Thymus (tissue), 14 donors: ENCODE measurements at places on chromosomes 4 and X.

- no peak for DNase-seq
These were observed 111.9 kb upstream of the PPARGC1A start for GRCh38 chr4:24001486-24002329.

- no peak for DNase-seq
These were observed 1.4 kb downstream of the PLXNB3 start for GRCh38 chrX:153765138-153766079.

GRCh38 chr4:94359838-94360237, 17.2 kb upstream of the HPGDS start:
- no peak for DNase-seq

DNA sequence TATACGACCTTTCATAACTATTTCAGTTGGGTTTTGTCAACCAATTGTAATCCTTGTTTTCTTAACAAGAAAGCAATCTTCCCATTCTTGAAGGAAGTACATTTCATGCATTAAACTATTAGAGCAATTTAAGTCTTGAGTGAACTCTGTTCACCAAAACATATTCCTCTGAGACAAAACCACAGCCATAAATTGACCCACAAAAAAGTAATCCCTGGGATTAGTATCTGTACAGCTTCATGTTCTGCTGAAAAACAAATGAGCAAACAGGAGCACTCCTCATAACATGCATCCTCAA, 207.0 kb upstream of the PDE5A start:
- DNase-seq: no peak

DNA sequence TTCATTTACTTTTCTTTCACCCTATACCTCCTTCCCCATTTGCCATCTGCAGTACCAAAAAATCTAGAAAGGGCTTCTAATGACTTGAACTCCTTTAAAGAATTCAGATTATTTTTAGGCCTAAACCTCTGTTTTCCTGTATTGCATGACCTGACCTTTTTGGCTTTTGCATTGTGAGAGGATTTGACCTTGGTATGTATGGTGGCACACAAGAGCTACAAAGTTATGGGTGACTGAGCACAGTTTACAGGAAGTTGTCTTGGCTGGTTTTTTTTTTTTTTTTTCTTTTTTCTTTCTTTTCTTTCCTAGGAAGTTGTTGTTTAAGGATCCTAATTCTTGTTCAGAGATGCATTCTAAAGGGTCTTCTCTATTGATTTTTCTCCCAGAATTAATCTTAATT, 32.0 kb upstream of the MTMR8 start:
- DNase-seq: no peak

GRCh38 chr4:94877973-94878372, 120.2 kb downstream of the BMPR1B start:
- no peak for DNase-seq

- no peak for DNase-seq
These were observed 36.2 kb downstream of the ARHGAP10 start for GRCh38 chr4:147768113-147768512.

DNA sequence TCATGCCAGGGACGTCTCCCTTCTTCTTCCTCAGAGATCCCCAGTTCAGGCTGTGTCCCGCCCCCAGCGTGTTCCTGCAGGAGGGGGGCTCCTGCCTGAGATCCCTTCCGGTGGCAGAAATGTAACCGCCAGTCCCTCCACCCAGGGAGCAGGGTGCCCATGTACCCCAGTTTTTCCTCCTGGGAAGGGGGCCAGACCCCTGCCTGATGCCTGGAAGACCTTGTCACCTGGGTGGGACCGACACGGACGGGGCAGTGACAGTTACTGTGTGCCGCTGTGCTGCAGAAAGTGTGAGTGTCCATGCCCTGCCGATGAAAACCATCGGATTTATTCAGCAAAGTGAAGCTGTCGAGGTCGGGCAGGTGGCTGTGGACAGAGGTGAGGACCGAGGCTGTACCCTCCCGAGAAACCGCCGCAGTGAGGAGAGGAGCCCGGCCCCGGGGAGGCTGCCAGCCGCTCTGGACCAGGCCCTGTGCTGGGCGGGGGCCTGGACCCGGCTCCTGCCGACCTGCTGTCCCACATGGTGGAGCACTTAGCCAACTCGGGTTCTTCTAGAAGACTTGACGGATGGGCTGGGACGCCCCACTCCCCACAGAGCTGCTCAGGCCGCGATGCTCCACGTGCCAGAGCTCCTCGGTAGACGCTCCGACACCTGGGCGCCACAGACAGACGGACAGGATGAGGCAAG, 36.7 kb upstream of the HMX1 start:
- no peak for DNase-seq

- DNase-seq: no peak
These were observed 476.8 kb downstream of the GABRG1 start for GRCh38 chr4:45646885-45647590.

DNA sequence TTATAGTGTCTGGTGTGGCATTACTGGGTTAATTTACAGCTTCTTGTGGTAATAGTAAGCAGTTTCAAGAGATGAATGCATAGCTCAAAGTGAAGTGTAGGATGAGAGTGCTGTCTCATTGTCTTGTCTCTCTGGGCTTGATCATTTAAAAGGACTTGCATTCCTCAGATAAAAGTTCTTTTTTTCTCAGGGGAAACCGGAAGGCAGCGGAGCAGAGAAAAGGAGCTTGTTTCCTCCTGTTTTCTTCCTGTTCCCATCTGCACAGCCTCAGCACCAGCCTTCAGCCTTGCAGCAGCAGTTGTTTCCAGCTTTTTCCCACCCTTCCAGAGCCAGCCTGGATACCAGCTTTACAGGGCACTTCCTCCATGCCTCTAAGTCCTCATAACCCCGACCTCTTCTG, 61.4 kb upstream of the LGI2 start:
- DNase-seq: no peak

- DNase-seq: no peak
These were observed 46.2 kb downstream of the DIPK2B start for GRCh38 chrX:45154462-45154861.

DNA sequence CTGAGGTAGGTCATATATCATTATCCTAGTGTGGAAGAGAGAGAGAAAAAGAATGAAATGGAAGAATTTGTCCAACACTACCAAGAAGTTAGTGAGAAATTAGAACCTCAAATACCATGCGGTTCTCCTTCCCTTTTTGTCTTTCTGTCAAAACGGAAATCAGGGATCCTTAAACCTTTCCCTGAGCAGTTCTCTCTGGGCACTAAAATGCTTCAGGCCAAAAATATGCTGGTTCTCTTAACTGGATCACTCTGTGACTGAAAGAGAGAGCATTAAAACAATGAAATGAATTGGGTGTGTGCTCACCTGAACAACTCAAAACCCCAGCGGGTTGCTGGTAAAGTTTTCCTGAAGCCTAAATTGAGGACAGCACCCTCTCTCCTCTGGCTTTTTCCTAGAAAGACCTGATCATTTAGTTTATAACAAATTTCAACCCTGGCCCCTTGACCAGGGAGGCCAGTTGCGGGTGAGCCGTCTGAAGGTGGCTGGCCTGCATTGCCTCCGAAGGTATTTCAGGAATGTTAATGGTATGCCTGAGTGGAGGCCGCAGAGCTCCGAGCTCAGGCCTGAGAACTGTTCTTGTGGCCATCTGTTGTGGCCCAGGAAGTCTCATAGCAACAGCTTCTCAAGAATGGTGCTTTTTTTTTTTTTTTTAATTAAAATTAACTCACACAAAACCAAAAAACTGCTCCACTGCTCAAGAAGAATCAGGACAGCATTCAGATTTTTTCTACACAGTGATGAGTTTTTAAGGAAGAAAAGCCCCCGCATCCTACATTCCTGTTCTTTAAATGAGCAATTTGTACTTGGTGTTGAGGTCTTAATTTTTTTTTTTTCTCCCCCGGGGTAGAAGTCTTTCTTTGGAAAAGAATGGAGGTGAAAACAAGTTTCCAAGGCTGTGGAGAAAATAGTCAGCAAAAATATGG, 155.1 kb downstream of the SHROOM3 start:
- DNase-seq: no peak

DNA sequence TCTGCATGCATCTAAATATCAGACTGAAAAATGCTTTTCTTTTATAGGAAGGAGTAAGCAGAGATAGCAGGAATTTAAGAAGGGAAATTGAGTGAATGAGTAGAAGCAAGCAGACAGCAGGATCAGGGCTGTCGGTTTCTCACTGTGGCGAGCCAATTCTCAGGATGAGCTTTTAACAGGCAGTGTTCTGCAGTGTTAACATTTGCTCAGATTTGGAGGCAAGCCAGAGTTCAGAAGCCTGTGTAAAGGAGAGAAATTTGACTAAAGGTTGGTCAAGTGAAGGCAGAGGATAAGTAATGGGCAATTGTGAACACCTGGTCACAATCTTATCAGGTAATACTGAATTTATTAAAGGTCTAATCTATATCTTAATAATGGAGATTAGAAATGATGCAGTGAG, 133.3 kb upstream of the MAGEB16 start:
- no peak for DNase-seq

- no peak for DNase-seq
These were observed 440.5 kb downstream of the MAPK10 start for GRCh38 chr4:85919200-85919887.
